ENCODE measurements at places on chromosomes 3 and 15.

DNA sequence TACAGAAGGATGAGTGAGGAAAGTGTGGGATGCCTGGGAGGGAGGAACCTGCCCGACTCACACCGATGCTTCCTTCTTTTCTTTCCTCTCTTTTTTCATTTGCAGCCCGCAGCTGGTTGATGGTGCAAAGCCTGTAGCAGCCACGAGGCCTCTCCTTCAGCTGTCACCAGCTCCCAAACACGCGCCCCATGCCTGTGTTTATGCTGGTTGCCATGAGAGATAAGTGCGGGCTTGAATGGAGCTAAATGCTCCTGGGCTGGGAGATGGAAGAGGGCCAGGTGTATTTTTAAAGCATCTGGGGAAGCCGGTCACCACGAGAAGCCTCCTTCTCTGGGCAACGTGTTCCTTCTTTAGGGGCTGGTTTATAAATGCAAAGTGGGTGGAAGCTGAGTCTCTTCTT lies 9.3 kb downstream of the COLQ start:
- no peak for DNase-seq

GRCh38 chr15:43808960-43809678 lies 8.7 kb downstream of the HYPK start:
- no peak for DNase-seq

DNA sequence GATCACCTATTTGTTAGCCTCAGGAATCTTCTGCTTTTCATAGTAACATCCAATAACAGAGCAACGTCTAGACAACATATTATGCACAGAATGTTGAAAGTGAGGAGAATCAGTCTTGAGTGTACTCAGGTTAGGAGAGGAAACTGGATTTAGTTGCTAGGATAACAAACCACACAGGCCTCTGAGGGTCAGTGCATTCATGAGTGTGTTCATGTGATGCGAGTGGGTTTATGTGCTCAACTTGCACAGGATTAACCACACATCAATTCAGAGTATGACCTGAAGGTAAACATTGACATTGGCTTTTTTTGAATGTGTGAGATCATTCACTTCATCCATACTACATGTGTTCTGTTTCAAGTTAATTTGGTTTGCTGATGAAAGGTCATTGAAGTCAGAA lies 287.6 kb downstream of the DIPK2A start:
- no peak for DNase-seq

DNA sequence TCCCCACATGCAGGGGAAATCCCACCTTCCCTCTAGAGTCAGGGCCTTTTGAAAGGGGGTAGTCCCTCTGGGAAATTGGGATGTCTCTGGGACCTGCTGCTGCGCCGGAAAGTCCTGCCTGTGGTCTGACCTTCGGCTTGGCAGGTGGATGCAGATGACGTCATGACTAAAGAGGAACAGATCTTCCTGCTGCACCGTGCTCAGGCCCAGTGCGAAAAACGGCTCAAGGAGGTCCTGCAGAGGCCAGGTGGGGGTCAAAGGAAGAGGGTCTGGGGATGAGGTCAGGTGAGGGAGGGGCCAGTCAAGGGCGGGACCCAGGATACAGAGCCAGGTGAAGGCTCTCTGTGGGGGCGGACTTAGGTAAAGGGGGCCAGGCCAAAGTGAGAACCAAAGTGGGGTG lies 16.2 kb downstream of the PTH1R start:
- no peak for DNase-seq

GRCh38 chr3:134594331-134594741 lies 56.5 kb downstream of the KY start:
- no peak for DNase-seq

DNA sequence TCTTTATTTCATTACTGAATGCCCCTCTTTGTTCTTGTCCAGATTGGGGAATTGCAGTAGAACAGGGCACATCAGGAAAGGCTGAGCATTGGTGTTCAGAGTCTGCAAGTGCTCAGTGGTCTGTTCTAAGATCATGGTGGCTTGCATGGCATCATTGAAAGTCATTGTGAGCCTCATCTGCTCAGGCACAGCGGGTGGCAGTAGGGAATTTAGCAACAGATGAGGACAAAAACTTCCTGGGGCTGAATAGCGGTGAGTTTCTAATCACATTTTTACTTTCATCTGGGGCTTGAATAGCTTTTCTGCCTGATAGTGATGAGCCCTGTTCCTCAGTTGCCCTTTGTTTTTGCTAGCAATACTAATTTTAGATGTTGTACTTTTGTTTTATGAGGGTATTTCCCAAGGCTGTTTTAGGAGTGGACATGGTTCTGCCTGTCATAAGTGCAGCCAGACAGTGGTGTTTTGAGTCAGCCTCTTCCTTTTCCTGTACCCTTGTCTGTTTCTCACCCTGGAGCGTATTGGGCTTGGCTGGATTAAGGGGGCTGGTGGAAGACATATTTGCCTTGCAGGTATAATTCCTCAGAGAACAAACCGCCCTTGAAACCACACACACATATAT lies 127.2 kb upstream of the IL12A start:
- DNase-seq, result no peak

- no peak for DNase-seq
Measured at GRCh38 chr3:17023006-17023664, 138.4 kb downstream of the PLCL2 start.

DNA sequence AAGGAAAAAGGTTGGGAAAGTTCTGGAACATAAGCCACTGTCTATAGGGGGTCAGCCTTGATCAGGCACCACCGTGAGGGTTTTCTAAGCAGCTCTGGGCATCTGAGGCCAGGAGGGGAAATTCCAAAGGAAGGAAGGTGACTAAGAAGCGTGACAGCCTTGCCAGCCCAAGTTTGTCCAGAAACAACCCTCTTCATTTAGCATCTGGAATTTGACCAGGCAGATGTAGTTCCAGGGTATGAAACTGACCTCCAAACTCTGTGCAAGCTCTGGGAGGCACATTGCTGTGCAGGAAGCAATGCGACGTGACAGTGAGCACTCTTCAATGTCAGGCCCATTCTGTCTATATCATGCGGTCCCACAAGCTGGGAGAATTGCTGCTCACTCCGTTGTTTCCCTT lies 85.4 kb upstream of the TPM1 start:
- DNase-seq, result no peak

DNA sequence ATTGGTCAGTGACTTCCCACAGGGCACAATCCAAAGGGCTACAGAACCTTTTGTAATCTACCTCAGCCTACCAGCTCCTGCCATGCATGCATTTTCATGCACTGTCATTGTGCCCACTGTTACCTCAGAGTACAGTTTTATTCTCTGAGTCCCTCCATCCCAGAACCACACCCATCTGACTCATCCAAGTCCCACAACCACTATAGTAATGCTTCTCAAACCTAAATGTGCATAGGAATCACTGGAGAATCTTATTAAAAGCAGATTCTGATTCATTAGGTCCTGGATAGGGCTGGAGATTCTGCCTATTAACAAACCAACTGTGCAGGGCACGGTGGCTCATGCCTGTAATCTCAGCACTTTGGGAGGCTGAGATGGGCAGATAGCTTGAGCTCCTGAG lies 3.7 kb upstream of the B3GALNT1 start:
- DNase-seq, result no peak

- DNase-seq, result no peak
Measured at GRCh38 chr15:52709187-52709981, 30.2 kb upstream of the ATOSA start.

- DNase-seq, result no peak
Measured at GRCh38 chr3:61853912-61854311, 292.5 kb downstream of the PTPRG start.

- no peak for DNase-seq
Measured at GRCh38 chr3:135081856-135082434, 286.9 kb downstream of the EPHB1 start.

DNA sequence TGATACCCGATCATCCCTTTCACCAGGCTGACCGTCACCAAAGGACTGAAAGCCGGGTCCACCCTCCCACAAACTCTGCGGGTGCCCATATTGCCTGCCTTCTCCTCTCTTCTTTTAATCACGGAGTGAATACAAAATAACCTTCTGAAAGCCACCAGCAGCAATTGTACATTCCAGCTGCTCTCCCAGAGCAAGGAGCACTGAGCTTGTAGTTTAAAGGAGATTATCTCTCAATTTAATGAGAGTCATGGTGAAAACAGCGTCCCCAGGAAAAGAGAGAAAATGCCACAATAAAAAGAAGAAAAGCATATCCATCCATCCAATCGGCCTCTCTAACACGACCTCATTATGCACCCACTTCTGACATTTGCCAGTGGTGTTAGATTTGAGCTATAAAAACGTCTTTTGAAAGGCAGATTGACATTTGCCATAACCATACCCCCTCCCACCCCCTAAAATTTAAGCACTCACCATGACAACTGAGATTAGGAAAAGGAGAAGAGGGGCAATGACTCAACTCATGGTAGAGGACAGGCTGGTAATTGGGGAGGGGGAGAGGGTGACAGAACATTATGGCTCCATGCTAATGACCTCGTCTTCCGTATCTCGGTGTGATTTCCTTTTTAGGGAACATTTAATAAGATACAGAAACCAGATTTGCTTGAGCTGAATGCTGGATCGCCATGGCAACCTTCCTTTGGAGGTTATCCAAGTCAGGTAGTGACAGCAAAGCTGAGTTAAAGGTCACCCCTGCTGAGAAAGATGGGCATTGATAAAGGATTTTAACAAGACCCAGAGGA lies 106.2 kb downstream of the ST8SIA2 start:
- DNase-seq, result no peak

DNA sequence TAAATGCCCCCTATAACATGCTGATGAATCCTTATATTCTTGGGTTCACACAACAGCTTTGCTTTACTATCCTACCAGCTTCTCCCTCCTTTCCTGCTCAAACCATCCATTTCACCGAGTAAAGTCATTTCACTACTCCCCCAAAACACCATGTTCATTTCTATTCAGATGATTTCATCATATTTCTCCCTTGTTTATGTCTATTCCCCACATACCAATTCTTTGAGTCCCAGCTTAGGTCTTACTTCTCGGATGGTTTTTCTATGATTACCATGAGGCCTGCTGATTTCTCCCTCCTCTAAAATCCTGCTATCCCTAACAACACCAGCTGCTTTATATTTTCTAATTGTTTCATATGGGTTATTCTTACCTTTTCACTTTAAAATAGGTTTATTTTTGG lies 231.4 kb downstream of the TIGIT start:
- no peak for DNase-seq

GRCh38 chr3:62436785-62437184 lies 63.4 kb upstream of the FEZF2 start:
- DNase-seq, result no peak

GRCh38 chr3:111882799-111883198 lies 23.7 kb downstream of the PHLDB2 start:
- no peak for DNase-seq

- no peak for DNase-seq
Measured at GRCh38 chr3:149333176-149333859, at the start of gene TM4SF18. TSS of gene TM4SF18 (minus strand) at chr3:149333636. CDS start at chr3:149333382, 254 bp downstream.

All from C1 segment of cervical spinal cord (tissue), 14 donors.